ENCODE measurements at places on chromosomes 16 and 17.
A peak's percentile ranks its signal among the peaks of the same experiment; 100 is the strongest.

DNA sequence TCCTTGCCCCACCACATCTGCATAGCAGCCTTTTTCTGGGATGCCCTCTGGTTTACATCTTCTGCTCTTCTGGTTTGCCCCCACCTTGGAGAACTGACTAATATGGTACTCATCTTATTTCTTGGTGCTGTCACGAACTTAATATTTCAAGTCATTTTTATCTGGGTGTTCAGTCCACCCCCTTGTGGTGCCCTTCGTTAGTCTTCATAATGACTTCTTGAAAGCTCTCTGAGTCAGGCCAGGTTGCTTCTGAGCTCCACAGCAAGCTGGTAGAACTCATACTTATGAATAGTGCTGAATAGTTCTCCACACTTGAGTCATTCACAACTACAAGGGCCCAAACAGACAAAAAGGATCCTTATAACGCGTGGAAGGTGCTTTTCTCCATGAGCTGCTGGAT is 35.8 kb upstream of the TEKT3 start:
- DNase-seq: no peak

- no peak for DNase-seq
Measured at GRCh38 chr17:74490716-74491115, 24.3 kb downstream of the CD300A start.

DNA sequence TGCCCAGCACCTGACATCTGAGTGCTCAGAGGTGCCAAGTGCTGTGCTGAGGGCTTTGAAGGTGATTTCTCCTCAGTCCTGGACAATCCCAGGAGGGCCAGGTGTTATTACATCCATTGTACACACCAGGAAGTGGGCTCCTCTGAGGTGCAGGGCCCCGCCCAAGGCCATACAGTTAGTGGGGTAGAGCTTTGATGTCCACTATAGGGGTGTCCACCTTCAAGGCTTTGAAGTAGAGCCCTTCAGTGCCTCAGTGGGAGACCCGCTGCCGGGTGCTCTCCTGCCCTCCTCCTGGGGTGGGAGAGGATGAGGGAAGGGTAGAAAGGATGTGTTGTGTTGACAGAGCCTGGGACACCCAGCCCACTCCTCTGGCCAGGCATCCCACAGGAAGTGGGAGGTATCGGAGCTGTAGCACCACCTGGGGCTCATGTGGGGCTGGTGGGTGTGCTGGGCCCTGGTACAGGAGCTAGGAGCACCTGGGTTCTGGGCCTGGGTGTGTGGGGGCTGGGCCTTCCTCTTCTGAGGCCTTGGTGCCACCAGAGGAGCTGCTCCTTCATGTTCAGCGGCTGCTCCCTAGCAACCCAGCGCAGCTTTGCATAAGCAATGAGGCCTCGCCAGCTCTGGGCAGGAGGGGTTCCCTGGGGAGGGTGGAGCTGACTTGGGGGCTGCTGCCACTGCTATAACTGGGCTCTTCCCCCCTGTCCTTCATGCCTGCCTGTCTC is 7.4 kb downstream of the LASP1 start:
- peak; percentile 23 for DNase-seq

DNA sequence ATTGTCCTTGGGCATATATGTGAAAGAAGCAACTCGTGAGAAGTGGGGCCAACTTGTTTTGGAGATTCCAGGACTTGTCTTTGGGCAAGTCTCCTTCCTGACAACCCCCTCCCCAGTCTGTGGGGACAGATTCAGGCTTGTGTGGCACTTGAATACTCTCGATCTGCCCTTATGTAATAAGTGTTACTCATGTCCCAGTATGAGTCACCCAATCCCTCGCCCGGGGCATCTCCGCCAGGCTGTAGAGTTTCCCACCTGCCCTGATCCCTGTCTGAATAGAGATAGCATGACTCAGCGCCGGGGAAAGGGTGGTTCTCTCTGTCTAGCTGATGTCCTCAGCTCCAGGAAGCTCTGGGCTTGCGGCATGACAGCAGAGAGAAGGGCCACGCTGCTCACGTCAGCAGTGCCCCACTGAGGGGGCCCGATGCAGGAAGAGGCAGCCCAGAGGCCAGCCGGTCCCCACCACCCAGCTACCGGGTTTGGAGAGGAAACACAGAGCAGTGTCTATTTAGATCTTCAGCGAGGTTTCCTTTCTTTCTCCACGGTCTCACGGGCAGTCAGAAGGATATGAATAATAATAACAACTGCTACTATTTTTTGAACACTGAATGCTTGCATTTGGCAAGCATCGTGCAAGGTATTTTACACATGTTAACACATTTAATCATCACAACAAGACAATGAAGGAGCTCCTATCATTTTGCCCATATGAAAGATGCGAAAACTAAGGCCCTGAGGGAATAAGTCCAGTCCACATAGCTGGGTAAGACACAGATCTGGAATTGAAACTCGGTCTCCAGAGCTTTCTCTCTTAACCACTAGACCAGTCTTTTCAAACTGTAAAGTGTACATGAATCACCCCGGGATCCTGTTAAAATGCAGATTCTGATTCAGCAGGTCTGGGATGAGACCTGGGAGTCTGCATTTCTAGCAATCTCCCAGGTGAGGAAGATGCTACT is 426.7 kb upstream of the MAF start:
- no peak for DNase-seq

GRCh38 chr17:51814521-51814920 is 344.0 kb downstream of the CA10 start:
- no peak for DNase-seq

DNA sequence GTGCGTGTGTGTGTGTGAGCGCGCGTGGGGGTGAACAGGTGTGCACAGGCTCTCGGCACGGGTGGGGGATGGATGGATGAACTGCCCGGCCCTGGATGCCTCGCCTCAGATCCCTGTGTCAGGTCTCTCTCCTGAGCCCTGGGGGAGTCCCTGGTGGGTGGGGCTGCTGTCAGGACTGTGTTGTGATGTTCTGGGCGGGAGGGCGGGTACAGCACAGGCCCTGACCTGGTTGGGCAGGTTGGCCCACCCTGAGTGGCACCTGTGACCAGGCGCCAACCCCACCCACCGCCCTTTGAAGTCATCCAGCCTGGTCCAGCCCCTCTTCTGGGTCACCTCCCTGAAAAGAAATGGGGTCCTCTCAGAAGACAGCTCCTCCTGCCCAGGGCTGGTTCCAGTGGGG is 41.6 kb upstream of the TAC4 start:
- DNase-seq: no peak

- DNase-seq: no peak
Measured at GRCh38 chr16:66045626-66046025, 320.9 kb upstream of the CDH5 start.

GRCh38 chr17:69864462-69864861 is 210.6 kb upstream of the KCNJ16 start:
- no peak for DNase-seq

GRCh38 chr17:47925678-47925988 is 15.7 kb upstream of the PNPO start:
- no peak for DNase-seq

DNA sequence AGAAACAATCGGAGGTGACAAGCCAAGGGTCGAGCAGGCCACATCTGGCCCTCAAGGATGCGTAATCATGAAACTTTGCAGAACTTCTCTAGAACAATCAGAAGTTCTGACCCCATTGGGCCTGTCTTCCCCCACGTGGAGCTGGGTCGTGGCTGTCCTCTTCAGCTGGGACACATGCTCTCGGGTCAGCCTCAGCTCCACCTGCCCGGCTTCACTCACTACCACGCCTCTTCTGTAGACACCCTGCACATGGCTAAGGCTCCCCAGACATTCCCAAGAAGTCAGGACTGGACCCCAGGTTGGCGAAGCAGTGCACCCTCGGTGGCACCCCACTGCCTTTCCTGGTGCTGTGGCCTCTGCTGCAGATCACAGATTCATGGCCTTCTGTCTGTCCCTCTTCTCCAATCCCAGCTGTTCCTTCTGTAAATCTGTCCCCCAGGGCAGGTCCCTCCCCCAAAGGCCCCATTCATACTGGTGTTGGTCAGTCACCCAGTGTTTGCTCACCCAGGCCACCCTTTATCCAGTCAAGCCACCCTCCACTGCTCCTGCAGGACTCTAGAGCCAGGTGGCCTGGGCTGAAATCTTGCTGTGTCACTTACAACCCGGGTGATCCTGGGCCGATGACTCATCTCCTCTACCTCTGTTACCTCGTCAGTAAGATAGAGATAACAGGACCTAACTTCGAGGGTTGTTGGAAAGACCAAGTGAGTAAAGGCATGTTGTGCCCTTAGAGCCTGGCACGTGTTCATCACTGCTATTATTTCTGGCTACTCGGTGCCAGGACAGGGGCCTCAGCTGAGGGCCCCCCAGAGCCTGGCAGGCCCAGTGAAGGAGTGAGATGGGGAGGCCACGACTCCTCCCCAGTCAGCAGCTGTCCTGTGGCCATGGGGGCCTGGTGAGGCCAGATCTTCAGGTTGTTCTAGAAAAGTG is 1.4 kb upstream of the SLC5A11 start:
- no peak for DNase-seq

DNA sequence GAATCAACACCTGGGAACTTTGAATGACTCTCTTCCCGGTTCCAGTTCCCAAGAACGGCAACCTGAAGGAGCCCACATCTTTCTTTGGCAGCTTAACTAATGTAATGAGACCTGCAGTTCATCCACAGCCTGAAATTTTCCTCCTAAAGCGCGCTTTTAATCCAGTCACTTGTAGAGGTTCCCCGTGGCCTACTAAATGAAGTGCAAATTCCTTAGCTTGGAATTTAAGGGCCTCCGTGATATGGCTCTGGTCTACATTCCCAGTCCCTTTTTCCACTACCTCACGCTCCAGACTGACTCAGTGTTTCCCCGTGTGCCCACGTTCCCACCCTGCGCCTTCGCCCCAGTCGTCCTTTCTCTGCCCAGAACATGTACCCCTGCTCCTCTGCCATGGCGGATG is 27.2 kb downstream of the FZD2 start:
- no peak for DNase-seq

DNA sequence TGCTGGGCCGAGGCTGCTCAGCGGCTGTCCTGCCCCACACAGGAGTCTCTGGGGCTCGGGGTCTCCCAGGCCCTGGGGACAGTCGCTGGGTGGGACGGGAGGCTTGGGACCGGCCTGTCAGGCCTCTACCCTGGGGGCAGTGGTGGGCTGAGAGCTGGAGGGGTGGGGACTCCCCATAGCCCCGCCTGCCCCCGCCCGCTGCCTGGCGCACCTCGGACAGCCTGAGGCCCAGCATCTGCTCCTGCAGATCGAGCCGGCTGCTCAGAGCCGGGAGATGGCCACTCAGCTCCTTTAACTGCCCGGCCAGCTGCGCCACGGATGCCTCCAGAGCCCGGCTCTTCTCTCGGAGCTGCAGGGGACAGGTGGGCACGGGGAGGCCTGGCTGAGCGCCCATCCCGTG is 6.7 kb downstream of the PERCC1 start:
- DNase-seq: no peak

DNA sequence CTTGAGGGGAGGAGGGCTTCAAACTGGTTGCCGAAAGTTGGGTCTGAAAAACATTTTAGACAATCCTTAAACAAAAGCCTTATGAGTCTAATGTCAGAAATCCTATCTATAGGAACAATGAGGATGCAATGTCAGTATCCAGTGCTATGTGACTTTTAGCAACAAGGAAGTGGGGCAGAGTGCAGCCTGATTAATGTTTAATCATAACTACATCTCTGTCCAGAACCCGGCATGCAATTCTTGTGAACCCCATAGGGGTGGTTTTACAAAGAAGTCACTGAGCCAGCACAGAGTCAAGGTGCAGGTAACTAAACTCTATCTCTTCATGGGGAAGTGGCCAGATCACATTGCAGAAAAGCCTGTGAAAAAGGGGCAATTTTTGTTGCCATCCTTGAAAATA is 267.5 kb downstream of the HS3ST4 start:
- DNase-seq: no peak

- peak; percentile 71 for DNase-seq
Measured at GRCh38 chr16:17467923-17468540, 2.7 kb downstream of the XYLT1 start.

- no peak for DNase-seq
Measured at GRCh38 chr16:13108126-13108525, 206.7 kb downstream of the SHISA9 start.

DNA sequence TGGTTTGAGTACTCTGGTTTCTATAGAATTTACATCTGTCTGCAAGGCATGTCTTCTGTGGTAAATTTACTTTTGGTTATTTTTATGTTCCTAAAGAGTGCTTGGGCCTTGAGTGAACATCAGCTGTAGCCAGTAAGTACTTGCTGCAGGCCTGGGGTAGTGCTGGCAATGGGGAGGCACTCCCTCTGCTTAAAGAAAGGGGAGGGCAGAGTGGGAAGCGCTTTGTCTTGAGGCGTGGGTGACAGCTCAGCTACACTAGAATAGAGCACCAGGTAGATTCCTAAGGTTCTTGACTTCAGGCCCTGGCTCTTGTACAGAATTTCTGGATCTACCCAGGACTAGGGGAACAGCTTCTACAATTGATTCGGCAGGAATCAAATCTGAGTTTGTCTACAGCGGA is 50.6 kb downstream of the MPHOSPH6 start:
- no peak for DNase-seq

DNA sequence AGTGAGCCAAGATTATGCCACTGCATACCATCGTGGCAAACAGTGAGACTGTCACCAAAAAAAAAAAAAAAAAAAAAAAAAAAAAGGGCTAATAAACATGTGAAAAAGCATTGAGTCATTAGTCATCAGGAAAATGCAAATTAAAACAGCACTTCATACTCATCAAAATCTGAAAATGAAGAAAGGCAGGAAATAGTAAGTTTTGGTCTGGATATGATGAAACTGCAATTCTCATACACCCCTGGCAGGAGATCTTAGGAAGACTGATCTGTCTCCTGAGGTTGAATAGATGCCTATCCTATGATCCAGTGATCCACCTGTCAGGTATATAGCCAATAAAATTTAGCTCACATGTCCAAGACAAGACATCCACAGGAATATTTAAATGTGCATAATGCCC is 212.7 kb downstream of the CPPED1 start:
- no peak for DNase-seq

DNA sequence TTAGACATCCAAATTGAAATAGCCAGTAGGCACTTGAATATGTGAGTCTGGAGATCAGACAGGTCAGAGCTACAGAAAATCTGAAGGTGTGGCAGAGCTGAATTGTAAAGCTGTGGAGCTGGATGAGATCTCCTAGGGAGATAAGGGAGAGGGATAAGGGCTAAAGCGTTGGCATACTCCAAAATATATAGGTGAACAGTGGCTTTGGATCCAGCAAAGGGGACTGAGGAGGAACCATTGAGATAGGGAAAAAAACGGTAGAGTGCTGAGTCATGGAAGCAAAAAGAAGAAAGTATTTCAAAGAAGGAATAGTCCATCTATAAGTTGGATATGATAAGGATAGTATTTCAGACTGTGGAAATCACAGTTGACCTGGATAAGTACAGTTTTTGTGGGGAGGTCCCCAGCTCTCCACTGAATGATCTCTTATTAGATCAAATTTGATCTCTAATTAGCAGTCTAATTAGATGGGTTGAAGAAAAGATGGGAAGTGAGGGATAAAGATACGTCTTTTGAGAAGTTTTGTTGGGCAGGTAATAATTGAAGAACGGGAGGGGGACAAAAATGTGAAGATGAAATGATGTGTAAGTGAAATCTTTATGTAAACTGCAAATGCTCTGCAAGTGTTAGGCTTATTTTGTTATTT is 587 bp upstream of the DBF4B start:
- no peak for DNase-seq

- DNase-seq: no peak
Measured at GRCh38 chr16:526181-527014, 1.1 kb upstream of the CAPN15 start.
